ENCODE measurements at places on chromosomes 6 and 20. TPM values are rescaled to one million over a fixed set of nuclear protein-coding genes. Genes with fewer than 3 reads are reported as not detected.

The EDN1 gene
- total RNA-seq = 37.9 TPM

The PTPRK gene
- total RNA-seq = 16.7 TPM

The DSP gene
- 45.9 TPM for total RNA-seq

The PHF1 gene
- total RNA-seq = 17.2 TPM

The UBE2C gene
- total RNA-seq = 240 TPM

The RAB44 gene
- total RNA-seq = 0.06 TPM

The TBP gene
- total RNA-seq = 16.3 TPM

The RAMACL gene
- total RNA-seq = 0.11 TPM

The TNFRSF6B gene
- total RNA-seq = 0.93 TPM

The KCNB1 gene
- total RNA-seq = 3.6 TPM

The ANGPT4 gene
- 0.03 TPM for total RNA-seq

The B3GALT4 gene
- total RNA-seq = 0.56 TPM
